Stimulated activated CD4-positive, alpha-beta T cell treated with anti-CD3 and anti-CD28 coated beads, TNF-alpha, amount 100 ng/mL, for 24 hours (primary cell): ENCODE measurements at places on chromosomes 13 and 19.

GRCh38 chr19:45645631-45646344 lies 6.6 kb upstream of the EML2 start:
- DNase-seq: peak; percentile 73

- DNase-seq: no peak
These were observed 413.9 kb downstream of the KLF12 start for GRCh38 chr13:73720216-73720840.

DNA sequence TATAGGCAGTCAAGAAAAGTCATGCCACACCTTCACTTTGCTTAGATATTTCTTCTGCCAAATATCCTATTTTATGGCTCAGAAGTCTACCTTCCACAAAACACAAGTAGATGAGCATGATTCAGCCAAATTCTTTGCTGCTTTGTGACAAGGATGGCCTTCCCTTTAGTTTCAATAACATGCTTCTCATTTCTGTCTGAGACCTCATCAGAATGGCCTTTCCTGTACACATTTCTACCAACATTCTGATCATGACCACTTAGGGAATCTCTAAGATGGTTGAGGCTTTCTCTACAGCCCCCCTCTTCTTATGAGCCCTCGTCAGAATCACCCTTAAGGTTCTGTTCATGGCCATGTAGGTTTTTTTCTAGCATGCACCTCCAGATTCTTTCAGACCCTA lies 96.2 kb downstream of the COL4A2 start:
- no peak for DNase-seq

DNA sequence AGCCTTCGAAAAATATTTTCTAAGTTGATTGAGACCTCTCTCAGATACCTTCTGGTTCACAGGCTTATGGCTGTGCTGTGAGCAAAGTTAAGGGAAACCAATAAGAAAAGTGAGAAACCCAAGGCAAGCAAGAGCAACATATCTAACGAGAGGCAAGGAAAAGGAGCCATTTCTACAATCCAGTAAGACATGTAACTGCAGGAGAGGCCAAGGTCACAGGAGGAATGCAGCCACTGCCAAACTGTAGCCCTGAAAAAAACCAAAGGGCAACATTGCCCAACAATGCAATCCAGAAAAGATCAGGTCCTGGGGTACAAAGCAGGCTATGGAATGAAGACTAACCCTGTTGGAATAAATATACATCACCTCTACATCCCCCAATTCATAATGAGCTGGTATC lies 21.3 kb downstream of the SCGB2B2 start:
- no peak for DNase-seq

DNA sequence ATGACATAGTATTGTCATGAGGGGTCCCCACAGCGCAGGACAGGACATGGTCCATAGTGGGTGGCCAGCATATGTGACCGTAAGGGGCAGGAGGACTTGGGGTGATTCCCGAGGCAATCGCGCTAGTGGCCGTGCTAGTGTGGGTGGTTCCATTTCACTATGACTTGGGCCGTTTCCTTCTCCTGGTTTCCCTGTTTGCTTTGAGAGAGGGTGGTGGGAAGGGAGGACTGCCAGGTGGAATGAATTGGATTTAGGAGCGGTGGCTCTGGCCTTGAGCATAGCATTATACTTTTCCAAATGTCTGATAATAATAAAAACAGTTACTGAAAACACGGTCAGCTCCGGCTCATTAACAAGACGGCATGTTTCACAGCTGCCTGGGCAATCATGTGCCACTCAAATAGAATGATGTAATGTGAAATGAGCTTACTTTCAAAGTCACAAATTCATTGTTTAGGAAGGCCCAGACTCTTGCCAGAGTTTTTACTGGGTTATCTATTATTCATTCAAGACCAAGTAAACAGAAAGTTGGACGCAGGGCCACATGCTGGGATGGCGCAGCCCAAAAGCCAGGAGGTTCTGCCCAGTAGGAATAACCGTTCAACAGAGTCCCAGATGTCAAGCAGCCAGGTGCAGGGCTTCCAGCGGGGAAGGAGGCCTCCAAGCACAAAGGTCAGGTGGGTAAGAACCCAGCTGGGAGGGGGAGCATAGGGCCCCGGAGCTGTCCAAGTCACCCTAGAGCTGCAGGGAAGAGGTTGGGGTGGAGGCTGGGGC lies 19.6 kb upstream of the SLC15A1 start:
- DNase-seq: no peak

DNA sequence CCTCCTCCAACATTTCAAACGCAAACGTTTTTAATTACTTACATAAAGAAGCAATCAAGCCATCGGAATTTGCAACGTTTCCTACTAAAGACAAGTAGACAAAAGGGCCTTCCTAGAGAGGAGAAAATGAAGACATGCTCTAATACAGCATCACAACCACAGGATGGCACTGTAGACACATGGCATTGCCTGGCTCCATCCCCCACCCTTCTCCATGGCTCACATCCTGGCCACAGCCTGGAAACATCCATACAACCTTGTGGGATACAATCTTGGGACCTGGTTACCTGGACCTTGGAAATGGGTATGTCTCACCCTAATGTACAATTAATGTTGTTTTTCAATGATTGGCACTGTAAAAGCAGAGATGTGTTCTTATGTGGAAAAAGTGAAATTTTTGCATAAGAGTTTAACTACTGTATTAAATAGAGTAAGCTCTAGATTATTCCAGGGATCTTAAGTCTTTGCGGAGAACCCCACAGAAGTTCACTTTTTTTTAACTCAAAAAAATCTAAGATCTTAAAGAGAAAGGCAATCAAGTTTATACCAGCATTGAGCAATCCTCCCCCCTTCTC lies 21.5 kb downstream of the EBPL start:
- DNase-seq: no peak

- no peak for DNase-seq
These were observed 13.4 kb downstream of the CEACAM21 start for GRCh38 chr19:41589371-41589770.

DNA sequence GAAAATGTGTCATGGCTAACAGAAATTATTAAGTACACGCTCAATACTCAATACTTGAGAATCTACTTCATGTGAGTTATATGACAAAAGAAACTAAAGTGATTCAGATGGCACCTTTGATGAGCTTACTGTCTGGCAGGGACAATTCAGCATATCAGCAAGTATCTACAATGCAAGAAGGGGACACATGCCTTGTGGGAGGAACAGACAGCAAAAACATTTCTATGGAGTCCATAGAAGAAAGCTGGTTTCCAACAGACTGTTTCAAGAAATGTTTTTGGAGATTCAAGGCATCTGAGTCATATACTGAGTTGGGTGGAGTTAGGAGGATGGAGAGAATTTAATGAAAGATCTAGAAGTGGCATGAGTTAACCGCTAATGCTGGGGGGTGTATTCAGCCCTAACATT lies 54.7 kb downstream of the MBNL2 start:
- no peak for DNase-seq

DNA sequence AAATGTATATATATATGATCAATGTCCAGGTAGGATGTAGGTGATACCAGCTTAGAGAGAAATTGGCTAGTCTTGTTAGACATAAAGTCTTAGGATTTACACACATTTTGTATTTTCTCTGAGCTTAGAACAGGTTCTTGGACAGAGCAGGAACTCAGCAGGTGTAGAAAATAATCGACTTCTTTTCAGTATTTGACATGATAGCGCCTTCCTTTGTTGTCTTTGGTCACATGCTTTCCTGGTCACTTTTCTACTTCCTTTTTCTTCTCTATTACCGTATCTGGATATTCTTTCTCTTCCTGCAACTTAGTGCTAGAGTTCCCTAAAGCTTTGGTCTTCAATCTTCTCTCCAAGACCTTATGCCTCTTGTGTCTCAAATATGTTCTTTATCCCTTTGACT lies 107.4 kb downstream of the LRCH1 start:
- no peak for DNase-seq

DNA sequence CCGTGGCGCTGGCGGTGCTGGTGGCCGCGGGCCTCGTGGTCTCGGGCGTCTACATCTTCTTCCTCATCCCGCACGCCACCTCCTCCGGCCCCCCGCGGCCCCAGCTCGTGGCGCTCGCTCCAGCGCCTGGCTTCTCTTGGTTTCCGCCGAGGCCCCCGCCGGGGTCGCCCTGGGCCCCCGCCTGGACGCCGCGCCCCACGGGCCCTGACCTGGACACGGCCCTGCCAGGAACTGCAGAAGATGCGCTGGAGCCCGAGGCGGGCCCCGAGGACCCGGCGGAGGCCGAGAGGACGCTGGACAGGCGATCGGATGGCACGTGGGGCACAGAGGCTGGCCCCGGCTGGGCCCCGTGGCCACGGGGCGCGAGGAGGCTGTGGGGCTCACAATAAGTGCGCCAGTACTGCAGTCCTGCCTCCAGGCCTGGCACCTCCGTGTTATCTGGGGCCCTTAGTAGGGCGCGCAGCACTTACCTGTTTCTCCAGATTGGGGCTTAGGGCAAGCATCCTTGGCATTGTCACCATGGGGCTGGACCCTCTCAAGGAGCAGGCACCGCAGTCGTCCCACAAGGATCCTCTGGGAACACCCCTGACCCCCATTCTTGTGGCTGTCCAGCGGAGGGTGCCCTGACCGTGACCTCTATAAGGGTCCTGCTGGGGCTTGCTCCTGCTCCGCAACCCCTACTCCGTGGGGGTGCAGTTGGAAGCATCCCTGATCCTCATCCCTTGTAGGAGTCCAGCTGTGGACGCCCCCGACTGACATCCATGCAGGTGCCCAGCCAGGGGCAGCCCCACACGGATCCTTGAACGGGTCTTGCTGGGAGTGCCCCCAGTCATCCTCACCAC lies 1.5 kb downstream of the RNF225 start:
- no peak for DNase-seq

DNA sequence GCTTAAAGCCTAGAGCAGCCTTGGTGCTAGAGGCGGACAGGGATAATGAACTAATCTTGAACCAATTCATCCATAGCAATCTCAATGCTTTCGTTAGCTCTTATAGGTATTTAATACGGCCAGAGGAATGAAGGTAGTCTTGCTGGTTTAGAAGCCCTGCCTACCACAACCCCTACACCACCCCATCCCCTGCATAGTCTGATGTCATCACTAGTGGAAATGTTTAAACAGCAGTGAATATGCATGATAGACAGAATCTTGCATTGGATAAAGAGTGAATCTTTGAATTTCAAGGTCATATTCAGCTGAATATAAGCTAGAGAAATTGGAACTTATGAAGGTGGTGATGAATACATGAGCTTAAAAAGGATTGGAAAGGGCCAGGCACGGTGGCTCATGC lies 321.9 kb downstream of the ITGBL1 start:
- DNase-seq: no peak

GRCh38 chr19:4732680-4733114 lies 9.1 kb upstream of the DPP9 start:
- DNase-seq: peak; percentile 51

- no peak for DNase-seq
These were observed 3.9 kb downstream of the IGSF23 start for GRCh38 chr19:44617110-44617880.

DNA sequence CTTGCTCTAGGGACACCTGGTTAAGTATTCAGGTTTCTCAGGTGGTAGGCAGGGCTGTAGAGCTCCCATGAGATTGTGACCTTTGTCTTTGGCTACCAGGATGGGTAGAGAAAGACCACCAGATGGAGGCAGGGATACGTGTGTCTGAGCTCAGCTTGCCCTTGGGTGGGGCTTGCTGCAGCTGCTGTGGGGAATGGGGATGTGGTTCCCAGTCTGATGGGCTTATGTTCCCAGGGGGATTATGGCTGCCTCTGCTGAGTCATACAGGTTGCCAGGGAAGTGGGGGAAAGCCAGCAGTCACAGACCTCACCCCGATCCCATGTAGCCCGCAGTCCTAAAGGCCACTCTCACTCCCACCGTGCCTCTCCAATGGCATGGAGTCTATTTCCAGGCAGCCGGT lies 659.9 kb upstream of the KLF12 start:
- no peak for DNase-seq

- DNase-seq: no peak
These were observed 9.3 kb downstream of the ZNF787 start for GRCh38 chr19:56111601-56112312.

DNA sequence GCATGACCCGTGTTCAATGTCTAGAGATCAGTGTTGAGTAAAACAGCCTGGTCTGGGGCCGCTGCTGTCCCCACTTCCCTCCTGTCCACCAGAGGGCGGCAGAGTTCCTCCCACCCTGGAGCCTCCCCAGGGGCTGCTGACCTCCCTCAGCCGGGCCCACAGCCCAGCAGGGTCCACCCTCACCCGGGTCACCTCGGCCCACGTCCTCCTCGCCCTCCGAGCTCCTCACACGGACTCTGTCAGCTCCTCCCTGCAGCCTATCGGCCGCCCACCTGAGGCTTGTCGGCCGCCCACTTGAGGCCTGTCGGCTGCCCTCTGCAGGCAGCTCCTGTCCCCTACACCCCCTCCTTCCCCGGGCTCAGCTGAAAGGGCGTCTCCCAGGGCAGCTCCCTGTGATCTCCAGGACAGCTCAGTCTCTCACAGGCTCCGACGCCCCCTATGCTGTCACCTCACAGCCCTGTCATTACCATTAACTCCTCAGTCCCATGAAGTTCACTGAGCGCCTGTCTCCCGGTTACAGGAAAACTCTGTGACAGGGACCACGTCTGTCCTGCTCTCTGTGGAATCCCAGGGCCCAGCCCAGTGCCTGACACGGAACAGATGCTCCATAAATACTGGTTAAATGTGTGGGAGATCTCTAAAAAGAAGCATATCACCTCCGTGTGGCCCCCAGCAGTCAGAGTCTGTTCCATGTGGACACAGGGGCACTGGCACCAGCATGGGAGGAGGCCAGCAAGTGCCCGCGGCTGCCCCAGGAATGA lies 1.5 kb upstream of the CEACAM5 start:
- DNase-seq: peak; percentile 44

DNA sequence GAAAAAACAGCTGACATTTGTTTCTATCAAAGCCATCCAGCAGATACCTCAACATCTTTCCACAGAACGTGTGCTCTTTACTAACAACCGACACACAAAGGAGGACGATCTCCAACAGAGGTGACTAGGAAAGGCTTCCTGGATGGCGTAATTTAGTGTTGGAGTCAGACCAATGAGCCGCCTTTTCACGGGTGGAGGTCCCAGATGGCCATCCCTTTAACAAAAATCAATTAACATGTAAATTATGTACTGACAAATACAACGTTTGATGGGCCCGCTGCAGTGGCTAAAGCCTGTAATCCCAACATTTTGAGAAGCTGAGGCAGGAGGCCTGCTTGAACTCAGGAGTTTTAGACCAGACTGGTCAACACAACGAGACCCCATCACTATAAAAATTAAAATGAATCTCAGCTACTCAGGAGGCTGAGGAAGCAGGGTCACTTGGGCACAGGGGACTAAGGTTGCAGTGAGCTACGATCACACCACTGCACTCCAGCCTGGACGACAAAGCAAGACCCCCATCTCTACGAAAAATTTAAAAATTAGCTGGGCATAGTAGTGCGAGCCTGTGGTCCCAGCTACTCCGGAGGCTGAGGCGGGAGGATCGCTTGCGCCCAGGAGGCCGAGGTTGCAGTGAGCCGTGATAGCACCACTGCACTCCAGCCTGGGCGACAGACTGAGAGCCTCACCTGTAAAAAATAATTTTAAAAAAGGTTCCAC lies 1.2 kb upstream of the DPY19L3 start:
- no peak for DNase-seq

DNA sequence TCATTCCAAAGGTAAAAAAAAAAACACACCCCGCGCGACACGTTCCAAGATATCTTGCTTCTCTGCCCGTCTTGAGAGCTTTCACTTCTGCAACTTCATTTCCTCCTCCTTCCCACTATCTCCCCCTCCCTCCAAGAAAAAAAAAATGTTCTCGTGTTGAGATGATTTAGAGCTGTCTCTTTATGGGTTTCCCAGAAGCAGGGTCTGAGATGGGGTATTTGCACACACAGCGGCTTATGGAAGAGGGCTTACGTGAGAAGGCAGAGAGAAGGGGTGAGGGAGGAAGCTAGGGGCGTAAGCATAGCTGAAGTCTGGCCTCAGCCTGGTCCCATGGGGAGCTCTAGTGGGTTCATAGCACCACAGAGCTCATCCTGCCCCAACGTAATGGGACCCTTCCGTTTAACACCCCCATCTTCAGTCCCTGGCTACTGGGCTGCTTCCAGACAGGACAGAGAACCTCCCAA lies 31.3 kb upstream of the USE1 start:
- DNase-seq: no peak
